Fibroblast of skin of left biceps (primary cell): ENCODE measurements at places on chromosomes 7 and 10.

DNA sequence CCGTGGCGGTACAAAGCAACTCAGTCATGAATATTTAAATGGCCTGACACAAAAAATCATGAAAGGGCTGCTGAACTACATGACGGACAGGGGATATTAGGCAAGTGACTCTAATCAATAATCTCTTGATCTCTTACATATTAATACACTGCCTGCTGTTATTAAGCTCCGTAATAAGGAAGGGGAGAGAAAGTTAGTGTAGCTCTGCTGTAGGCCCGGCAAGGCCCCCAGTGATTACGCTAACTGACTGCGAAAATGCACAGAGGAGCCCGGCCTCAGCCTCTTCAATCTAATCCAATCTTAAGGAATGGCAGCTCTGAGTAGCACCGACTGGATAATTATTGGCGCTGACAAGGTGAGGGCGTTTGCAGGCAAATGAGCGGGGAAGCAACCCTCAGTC lies 583.5 kb upstream of the MKI67 start:
- DNase-seq: no peak

DNA sequence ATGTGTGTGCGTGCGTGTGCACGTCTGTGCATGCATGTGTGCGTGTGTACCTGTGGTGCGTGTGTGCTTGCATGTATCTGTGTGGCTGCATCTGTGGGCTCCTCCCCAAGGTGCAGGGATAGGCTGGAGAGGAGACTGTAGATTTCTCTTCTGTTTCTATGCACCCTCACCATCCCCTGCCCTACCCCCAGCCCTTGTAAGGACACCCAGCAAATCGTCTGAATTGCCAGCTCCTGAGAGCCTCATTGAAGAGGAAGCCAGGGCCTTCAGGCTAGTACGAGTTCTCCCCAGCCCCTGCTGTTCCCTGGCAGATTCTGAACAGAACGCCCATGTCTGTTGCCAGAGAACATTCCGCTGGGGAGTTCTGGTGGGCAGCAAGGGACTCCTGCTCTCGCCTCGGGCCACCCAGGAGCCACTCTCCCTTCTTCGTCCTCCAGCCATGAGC lies 17.0 kb upstream of the TRIM8 start:
- DNase-seq: no peak

DNA sequence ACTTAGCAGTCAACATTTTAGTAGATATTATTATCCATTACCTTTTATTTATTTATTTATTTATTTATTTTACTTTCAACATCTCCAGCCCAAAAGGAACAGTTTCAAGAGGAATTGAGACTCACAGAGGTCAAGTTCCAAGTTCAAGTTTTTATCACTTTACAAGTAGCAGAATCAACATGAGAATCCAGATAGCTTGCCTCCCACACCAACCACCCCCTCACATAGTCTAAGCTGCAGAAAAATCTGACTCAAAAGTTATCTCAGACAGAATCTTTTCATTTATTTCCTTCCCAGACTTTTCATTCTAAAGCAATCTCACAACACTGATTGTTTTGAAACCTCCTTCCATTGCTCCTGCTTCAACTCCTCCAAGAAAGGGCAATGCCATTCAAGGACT lies 129.6 kb downstream of the GRM3 start:
- DNase-seq: no peak

GRCh38 chr10:62249957-62250356 lies 18.7 kb downstream of the RTKN2 start:
- DNase-seq: no peak

DNA sequence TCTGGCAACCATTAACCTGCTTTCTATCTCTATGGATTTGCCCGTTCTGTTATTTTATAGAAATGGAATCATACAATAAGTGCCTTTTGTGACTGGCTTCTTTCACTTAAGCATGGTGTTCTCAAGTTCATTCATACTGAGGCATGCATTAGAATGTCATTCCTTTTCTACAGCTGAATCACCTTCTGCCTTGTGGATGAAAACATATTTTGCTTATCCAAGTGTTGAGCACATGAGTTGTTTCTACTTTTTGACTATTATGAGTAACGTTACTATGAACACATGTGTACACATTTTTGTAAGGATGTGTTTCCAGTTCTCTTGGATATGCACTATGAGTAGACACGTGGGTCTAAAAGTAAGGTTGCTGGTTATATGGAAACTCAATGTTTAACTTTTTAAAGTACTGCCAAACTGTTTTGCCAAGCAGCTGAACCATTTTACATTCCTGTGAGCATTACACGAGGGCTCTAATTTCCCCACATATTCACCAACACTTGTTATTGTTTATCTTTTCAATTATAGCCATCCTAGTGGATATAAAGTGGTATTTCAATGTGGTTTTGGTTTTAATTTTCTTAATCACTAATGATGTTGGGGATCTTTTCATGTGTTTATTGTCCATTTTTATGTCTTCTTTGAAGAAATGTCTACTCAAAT lies 241.3 kb downstream of the FANK1 start:
- no peak for DNase-seq

DNA sequence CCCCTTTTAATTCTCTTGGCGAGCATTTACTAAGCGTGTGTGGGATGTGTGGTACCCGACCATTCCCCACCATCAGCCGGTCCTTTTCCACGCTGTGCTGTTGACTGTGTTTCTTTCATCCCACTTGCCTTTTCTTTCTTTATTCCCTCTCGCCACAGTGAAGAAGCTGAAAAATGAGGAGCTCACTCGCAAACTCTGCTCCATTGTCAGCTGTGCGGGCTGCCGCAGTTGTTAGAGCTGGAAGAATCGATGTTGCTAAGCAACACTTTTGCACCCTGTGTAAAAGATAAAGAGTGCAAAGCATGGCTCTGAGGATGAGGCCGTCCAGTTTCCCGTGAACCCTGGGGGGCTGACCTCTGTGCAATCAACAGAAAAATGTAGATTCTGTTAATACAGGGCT lies 203.1 kb upstream of the NEBL start:
- DNase-seq: no peak

GRCh38 chr10:51125518-51125917 lies 51.2 kb downstream of the PRKG1 start:
- DNase-seq: no peak

DNA sequence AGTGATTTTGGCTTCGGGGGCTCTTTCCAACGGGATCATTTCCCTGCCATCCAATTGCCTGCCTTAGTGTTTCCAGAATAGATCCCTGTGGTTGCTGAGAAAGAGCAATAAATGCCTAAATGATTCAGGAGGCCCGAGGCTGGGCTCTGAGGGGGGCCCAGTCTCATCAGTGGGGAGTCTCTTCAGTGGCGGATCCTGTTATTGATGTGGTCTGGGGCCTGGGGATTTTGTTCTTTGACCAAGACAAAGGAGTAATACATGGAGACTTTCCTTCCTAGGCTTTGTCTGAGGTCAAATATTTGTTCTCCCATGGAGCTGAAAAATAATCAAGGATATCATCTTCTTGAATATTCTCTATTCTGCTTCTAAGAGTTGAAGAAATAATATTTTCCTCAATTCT lies 40.8 kb downstream of the TAS2R41 start:
- no peak for DNase-seq

GRCh38 chr10:123141791-123142700 lies 5.9 kb upstream of the HMX2 start:
- no peak for DNase-seq

GRCh38 chr10:48184224-48184623 lies 90.3 kb downstream of the FRMPD2 start:
- DNase-seq: no peak

DNA sequence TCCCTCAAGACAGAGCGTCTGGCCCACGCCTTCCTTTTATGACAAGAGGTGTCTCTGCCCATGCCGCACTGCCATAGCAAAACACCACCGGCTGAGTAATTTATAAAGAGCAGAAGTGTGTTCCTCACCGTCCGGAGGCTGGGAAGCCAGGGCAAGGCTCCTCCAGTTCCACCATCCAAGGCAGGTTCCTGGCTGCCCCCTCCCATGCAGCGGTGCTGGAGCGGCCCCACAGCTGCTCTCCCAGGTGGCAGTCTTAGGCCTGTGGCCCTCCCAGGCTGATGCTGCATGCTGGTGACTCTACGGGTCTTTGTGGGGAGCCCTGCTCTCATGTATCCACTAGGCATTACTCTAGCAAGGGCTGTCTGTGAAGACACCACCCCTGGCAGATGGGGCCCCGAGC lies 113.1 kb downstream of the TCERG1L start:
- no peak for DNase-seq

DNA sequence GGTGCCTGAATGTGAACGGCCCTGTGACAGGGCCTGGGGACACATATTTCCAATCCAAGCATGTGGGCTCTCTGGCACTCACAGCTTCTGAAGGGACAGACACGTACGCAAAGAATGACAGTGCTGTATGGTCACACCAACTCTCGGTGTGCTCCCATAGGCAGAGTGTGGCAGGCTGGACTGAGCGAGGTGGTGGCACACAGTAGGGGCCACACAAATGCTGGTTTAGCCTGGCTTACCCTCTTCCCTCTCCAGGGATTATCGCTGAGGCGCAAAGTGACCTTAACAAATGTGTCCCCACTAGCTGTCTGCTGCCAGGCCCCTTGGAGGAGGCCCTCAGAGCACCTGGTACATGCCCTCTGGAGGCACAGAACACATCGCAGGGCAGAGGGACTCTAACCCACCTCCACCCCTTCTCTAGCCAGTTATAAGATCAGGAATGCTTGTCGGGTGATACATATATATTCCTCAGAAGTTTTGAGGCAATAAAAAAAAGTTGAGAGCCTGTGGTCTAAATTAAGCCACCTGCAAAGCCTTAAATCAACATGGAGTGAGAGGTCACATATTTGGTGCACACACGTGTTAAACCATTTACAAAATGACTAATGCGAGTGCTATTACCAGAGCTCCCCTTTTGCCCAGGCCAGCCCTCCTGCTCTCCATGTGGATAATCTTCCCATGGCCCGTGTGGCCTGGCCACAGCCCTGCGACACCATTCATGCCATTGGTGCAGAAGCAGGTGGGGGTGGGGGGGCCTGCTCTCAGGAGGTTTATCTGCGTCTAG lies 262.8 kb upstream of the GRB10 start:
- DNase-seq: no peak

- DNase-seq: no peak
Observed at GRCh38 chr7:94893661-94894060, 13.7 kb upstream of the PPP1R9A start.

GRCh38 chr7:106570948-106571418 lies 90.0 kb downstream of the CCDC71L start:
- DNase-seq: no peak

DNA sequence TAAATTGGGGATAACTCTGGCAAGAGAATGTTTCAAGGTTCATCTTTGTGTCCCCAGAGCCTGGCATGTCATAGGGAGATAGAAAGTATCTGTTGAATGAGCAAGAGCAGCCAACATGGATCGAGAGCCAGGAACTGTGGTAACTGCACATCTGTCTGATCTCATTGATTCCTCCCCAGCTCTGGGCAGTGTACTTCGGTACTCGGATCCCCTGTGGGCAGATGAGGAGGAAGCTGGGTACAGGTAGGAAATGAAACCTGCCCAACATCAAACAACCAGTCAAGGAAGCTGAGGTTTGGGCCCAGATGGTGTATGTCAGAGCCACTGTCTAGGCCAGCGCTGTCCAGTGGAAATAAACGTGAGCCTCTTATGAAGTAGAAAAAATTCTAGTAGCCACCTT lies 76.4 kb downstream of the GRK5 start:
- DNase-seq: no peak

DNA sequence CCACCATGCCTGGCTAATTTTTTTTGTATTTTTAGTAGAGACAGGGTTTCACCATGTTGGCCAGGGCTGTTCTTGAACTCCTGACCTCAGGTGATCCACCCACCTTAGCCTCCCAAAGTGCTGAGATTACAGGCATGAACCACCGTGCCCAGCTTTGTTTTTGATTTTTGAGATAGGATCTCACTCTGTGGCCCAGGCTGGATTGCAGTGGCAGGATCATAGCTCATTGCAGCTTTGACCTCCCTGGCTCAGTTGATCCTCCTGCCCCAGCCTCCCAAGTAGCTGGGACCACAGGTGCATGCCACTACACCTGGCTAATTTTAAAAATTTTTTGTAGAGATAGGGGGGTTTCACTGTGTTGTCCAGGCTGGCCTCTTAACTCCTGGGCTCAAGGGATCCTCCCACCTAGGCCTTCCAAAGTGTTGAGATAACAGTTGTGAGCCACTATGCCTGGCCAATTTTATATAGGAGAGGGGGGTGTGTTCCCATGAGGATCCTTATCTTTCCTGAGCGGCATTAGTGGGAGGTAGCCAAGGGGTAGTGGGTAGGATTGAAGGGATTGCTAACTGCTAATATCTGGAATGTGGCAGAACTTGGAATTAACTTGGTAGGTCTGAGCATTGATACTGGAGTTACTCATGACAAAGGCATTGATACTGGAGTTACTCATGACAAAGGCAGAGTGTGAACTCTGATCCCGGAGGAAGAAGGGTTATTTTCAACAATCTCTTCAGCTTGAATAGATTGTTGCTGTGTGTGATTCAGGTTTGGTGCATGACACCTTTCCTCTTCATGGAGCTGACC lies 1.0 kb upstream of the NOLC1 start:
- DNase-seq: peak; percentile 21

DNA sequence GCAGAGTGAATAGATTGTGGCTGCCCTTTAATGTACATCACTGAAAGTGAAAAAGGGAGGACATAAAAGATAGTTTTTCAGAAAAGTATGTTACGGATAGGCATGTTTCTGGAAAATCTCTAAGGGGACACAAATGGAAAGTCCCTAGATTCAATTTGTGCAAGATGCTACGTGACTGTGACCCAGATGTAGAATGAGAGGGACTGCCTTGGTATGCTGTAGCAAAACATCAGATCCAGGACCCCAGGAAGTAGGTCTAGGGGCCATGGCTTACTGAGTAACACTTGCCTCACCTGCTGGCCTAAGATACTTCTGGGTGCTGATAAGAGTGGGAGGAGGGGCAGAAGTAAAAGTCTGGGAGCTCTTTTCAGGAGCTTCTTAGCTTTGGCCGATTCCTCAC lies 191.2 kb upstream of the PHYHIPL start:
- DNase-seq: no peak

DNA sequence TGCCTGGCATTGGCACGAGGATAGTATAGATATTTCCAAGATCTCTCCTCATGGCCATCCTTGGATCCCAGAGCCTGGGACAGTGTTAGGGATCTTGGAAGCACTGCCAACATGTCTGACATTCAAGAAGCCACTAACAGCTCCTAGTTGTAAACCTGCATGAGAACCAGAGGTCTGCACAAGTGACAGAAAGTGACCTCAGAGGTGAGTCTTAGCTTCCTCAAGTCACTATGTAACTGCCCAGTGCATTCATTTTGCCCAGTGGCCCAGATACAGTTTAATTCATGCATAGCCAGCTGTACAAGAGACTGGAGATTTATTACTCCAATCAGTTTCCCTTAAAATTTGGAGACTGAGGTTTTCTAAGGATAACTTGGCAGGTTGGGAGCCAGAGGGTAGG lies 16.7 kb downstream of the SUGCT start:
- DNase-seq: no peak

GRCh38 chr7:96321031-96321657 lies 754 bp downstream of the SLC25A13 start:
- peak; percentile 35 for DNase-seq

- DNase-seq: no peak
Observed at GRCh38 chr7:4739528-4739992, 35.9 kb upstream of the AP5Z1 start.
